Tibial nerve (tissue), 4 donors: ENCODE measurements at places on chromosomes 6 and 20. TPM values are rescaled to one million over a fixed set of nuclear protein-coding genes. Genes with fewer than 3 reads are reported as not detected.
A peak's percentile ranks its signal among the peaks of the same experiment; 100 is the strongest.

SAPCD1 gene
- total RNA-seq: 4.8 TPM

DNA sequence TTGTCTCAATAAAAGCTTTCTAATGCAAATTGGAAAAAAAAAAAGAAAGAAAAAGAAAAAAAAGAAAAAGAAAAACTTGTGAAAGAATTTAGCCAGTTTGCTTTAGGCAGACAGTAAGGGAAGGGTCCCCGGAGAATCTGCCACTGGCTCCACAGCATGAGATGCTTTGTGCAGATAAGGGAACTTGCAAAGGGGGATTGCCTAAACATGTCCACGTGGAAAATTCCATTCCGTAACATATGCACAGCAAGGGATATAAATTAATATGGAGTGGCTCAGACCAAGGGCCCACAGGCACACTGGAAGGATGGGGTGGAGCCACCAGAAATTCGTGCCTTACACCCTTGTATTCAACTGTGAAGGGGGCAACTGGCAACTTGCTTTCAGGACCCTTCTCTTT, 45.4 kb downstream of the MKKS start:
- no peaks in the 10 kb centered on the region for H3K27me3 ChIP-seq
- H3K4me3 ChIP-seq: no peak overlapping the region
- H3K4me1 ChIP-seq: no peaks in the 10 kb centered on the region
- H3K27ac ChIP-seq: no peak overlapping the region

OR2H2 gene
- total RNA-seq: not detected

DNA sequence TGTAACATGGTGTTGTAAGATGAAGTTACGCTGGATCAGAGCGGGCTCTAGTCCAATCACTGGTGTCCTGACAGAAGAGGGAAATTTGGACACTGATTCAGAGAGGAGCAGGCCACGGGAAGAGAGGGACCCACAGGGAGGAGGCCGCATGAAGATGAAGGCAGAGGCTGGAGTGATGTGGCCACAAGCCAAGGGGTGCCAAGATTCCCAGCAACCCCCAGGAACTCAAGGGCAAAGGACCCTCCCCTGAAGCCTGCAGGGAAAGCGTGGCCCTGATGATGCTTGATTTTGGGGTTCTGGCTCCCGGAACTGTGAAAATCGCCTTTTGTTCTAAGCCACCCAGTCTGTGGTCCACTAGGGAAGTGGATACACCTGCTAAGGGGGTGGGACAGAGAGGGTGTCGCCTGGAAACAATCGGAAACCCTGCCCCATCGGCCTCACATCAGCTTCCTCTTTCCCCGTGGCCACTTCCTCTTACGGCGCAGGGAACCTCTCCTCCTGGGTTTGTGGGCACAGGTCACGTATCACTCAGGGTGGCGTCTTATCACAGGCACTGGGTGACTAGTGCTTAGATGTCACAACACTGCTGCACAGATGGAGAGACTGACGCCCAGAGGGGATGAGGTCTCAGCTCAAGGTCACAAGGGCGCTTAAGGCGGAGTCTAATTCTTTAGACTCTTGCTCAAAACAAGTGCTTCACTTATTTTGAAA, 58.0 kb downstream of the SULF2 start:
- H3K27me3 ChIP-seq: no peaks in the 10 kb centered on the region
- H3K36me3 ChIP-seq: no peaks in the 10 kb centered on the region
- no peak overlapping the region for H3K27ac ChIP-seq
- no peak for DNase-seq

DPPA5 gene
- not detected for total RNA-seq

ENPP4 gene
- total RNA-seq: 19.2 TPM

GRCh38 chr6:95431637-95432228, 145.6 kb upstream of the MANEA start:
- no peak overlapping the region for H3K27ac ChIP-seq
- no peaks in the 10 kb centered on the region for H3K27me3 ChIP-seq
- no peaks in the 10 kb centered on the region for H3K4me1 ChIP-seq
- DNase-seq: peak; percentile 69
- no peaks in the 10 kb centered on the region for H3K36me3 ChIP-seq

GRCh38 chr6:27777614-27778355, 134.4 kb downstream of the OR2B2 start:
- no peak for DNase-seq
- no peaks in the 10 kb centered on the region for H3K27me3 ChIP-seq
- H3K27ac ChIP-seq: no peak overlapping the region
- H3K4me1 ChIP-seq: no peaks in the 10 kb centered on the region

TGM2 gene
- 46.5 TPM for total RNA-seq

TEAD3 gene
- total RNA-seq: 16.9 TPM

GRCh38 chr6:71446057-71446456, 157.4 kb downstream of the OGFRL1 start:
- H3K4me1 ChIP-seq: peaks cover 15% of the 10 kb centered on the region
- no peaks in the 10 kb centered on the region for H3K27me3 ChIP-seq
- no peaks in the 10 kb centered on the region for H3K36me3 ChIP-seq
- no peak for DNase-seq
- peak overlapping the region; percentile 46 for H3K27ac ChIP-seq

CDC25B gene
- total RNA-seq: 42.2 TPM

DNA sequence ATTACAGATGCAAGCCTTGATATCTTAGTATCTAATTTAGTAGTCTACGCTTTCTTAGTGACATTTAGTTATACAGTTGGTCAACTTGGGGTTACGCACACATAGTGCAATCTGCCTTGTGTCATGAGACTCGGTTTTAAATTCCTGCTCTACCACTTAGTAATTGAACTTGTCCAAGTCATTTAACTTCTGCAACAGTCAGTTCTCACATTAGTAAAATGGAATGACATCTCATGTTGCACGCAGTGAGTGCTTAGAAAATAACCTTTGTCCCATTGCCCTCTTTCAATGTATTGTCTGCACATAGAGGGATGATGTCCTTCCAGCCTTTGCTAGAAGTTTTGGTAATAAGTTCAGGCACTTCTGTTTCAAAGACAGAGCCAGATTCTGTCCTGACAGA, 48.6 kb downstream of the TMEM170B start:
- H3K4me3 ChIP-seq: no peak overlapping the region
- no peak overlapping the region for H3K27ac ChIP-seq
- DNase-seq: no peak

DNA sequence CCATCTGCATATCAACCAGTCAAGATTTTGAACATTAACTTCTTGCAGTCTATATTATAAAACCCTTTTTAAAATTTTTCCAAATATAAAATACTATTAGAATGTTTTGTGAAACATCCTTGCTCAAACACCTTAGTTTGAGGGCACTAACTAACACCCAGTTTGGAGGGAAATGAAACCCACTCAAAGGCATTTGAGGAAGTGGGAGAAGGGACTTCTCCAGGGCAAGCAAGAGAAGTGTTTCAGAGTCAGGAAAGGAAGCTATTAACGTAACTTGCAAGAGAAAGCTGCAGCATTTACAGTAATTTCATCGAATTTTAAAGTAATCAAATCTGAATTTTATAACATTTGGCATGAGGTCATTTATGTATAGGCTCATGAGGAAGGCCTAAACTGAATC, 21.3 kb downstream of the MTFR2 start:
- no peaks in the 10 kb centered on the region for H3K4me1 ChIP-seq
- no peaks in the 10 kb centered on the region for H3K36me3 ChIP-seq
- no peak overlapping the region for H3K4me3 ChIP-seq

GRCh38 chr20:23201658-23202057, 115.5 kb upstream of the CD93 start:
- no peaks in the 10 kb centered on the region for H3K4me1 ChIP-seq
- no peak overlapping the region for H3K27ac ChIP-seq
- no peak overlapping the region for H3K4me3 ChIP-seq
- DNase-seq: no peak

DNA sequence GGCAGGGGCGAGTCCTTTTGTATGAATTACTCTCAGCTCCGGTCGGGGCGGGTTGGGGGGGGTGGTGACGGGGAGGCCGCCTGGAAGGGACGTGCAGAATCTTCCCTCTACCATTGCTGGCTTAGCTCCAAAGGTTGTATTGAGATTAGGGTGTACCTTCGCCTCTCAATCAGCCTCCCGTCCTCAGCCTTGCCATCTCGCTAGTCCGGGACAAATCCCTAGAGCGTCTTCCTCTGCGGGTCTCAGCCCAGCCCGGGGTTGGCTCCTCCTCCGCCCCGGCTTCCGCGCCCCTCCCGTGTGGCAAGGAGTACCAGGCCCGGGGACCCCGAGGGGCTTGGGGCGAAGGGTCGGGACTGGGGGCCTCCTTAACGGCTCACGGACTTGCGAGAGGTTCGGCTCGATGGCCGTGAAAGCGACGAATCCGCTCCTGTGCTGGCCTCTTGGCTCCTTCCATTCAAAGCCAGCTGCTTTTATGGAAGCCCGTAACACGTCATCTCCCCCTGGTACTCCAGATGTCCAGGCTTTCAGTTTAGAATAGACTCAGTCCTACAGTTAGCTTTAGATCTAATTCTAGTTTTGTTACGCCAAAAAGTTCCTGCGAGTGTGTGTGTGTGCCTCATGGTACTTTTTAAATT, 636 bp upstream of the EEF1A1 start:
- DNase-seq: no peak
- peak overlapping the region; percentile 100 for H3K27ac ChIP-seq
- peaks cover 37% of the 10 kb centered on the region for H3K4me1 ChIP-seq
- no peaks in the 10 kb centered on the region for H3K27me3 ChIP-seq
- peak overlapping the region; percentile 83 for H3K4me3 ChIP-seq
- peaks cover 2% of the 10 kb centered on the region for H3K36me3 ChIP-seq

DNA sequence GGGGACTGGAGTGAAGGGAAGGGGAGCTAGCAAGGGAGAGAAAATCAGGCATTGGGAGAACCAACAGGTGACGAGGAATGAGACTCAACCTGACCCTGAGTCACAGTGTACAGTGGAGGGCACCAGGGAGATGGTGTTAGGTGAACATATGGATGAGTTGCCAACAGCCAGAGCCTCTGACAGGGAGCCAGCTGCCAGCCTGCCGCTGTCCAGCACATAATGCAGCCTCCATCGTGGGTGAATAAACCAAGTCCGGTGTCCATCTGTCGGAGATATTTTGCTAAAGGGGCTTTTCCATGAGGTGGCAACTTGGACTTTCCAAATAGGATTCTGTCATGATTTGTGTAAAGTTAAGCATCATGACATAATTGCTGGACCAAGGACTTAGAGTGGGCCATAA, 88.1 kb downstream of the CDH4 start:
- H3K4me1 ChIP-seq: no peaks in the 10 kb centered on the region
- no peaks in the 10 kb centered on the region for H3K36me3 ChIP-seq
- DNase-seq: no peak
- H3K27me3 ChIP-seq: no peaks in the 10 kb centered on the region
- H3K4me3 ChIP-seq: no peak overlapping the region

GRCh38 chr6:113558966-113559365, 298.2 kb upstream of the MARCKS start:
- no peak overlapping the region for H3K27ac ChIP-seq
- no peaks in the 10 kb centered on the region for H3K4me1 ChIP-seq
- H3K36me3 ChIP-seq: no peaks in the 10 kb centered on the region
- no peak for DNase-seq

DNA sequence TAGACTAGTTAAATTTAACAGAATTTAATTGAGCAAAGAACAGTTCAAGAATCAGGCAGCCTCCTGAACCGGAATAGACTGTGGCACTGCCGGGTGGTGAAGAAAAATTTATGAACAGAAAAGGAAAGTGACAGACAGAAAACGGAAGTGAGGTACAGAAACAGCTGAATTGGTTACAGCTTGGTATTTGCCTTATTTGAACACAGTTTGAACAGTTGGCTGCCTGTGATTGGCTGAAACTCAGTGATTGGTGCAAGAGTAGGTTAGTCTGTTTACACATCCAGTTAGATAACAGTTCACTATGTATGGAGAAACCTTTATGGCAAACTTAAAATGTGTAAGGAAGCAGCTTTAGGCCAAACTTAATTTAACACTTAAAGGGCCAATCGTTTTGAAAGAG, 116.0 kb upstream of the CITED2 start:
- H3K27ac ChIP-seq: no peak overlapping the region
- H3K36me3 ChIP-seq: no peaks in the 10 kb centered on the region
- H3K27me3 ChIP-seq: no peaks in the 10 kb centered on the region
- H3K4me1 ChIP-seq: no peaks in the 10 kb centered on the region

SAMD3 gene
- total RNA-seq: 4.0 TPM

DNA sequence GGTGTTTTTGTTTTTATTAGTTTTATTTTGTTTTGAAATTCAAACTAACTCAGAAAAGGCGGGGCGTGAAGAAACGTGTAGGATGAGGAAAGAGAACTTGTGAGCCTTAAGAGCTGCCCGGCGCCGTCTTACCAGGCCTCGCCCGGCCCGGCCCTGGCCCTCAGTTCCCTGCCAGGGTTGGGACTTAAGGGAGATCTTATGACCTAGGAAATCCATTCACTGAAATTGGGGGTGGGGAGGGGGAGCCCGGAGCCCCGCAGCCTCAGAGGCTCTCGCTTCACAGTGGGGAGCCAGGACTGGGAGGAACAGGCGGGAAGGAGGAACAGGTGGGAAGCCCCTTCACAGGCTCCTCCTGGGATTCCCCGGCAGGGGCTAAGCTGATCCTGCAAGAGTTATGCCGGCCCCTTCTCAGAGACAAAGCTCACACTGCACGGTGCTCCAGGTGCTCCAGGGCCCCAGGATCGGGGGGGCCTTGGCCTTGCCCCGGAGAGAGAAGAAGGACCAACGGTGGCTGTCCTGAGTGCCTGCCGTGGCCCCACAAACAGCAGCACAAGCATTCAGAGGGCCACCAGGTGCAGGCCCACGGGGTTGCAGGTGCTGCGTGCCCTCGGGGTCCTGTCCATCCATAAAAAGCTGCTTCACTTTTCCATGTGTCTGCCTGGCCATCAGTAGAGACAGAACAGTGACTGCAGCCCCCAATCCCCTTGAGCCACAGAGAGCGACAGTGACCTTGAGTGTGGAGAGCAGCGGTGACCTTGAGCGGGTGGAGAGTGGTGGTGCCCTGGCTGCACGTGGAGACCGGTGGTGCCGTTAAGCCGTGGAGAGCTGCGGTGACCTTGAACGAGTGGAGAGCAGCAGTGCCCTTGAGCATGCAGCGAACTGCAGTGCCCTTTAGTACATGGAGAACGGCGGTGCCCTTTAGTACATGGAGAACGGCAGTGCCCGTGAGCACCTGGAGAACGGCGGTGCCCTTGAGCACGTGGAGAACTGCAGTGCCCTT, 152.7 kb downstream of the DLL1 start:
- no peaks in the 10 kb centered on the region for H3K36me3 ChIP-seq
- no peak overlapping the region for H3K4me3 ChIP-seq
- DNase-seq: no peak
- peaks cover 8% of the 10 kb centered on the region for H3K4me1 ChIP-seq

- peaks cover 3% of the 10 kb centered on the region for H3K4me1 ChIP-seq
- H3K36me3 ChIP-seq: no peaks in the 10 kb centered on the region
- H3K27ac ChIP-seq: peak overlapping the region; percentile 36
- H3K4me3 ChIP-seq: no peak overlapping the region
- DNase-seq: no peak
- H3K27me3 ChIP-seq: no peaks in the 10 kb centered on the region
These were observed 29.4 kb downstream of the ABHD12 start for GRCh38 chr20:25361287-25361683.

DNA sequence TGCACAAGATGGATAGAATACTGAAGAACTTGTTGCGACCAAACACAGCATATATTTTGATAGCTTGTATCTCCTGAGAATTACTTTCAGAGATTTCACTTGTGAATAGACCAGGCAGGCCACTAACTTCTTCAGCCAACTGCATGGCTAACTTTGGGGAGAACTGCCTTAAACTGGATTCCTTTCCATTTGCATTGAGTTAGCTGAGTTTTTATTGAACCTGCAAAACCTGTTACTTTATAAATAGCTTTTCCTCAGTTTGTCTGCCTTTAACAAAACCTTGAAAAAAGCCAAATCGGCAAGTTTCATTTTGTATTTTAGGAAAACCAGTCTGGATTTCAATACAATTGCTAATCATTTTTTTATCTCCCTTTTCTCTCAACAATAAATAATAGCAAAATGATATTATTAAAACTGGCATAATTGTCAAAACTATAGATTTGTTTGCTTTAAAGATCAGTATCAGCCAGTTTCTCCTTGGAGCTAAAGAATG, 72.6 kb upstream of the SCGN start:
- H3K4me3 ChIP-seq: no peak overlapping the region
- no peaks in the 10 kb centered on the region for H3K36me3 ChIP-seq
- no peaks in the 10 kb centered on the region for H3K4me1 ChIP-seq
- DNase-seq: no peak
- no peak overlapping the region for H3K27ac ChIP-seq
- no peaks in the 10 kb centered on the region for H3K27me3 ChIP-seq
